ENCODE measurements at places on chromosomes 2 and 18. TPM values are rescaled to one million over a fixed set of nuclear protein-coding genes. Genes with fewer than 3 reads are reported as not detected.
A peak's percentile ranks its signal among the peaks of the same experiment; 100 is the strongest.

GRCh38 chr2:195768431-195768830, 111.4 kb downstream of the SLC39A10 start:
- no peaks in the 10 kb centered on the region for H3K27me3 ChIP-seq
- no peak overlapping the region for H3K4me3 ChIP-seq
- peaks cover 10% of the 10 kb centered on the region for H3K36me3 ChIP-seq
- H3K4me1 ChIP-seq: no peaks in the 10 kb centered on the region
- H3K27ac ChIP-seq: no peak overlapping the region

Gene DSG1
- not detected for total RNA-seq

Gene CNTNAP5
- total RNA-seq: 1.1 TPM

- peaks cover 56% of the 10 kb centered on the region for H3K4me1 ChIP-seq
- H3K27ac ChIP-seq: peak overlapping the region; percentile 92
- H3K27me3 ChIP-seq: no peaks in the 10 kb centered on the region
- no peaks in the 10 kb centered on the region for H3K36me3 ChIP-seq
- no peak for DNase-seq
- peak overlapping the region; percentile 97 for H3K4me3 ChIP-seq
These were observed 5.2 kb upstream of the SPRED2 start for GRCh38 chr2:65437392-65438135.

- H3K27ac ChIP-seq: peak overlapping the region; percentile 53
- H3K27me3 ChIP-seq: no peaks in the 10 kb centered on the region
- H3K4me1 ChIP-seq: peaks cover 43% of the 10 kb centered on the region
- H3K4me3 ChIP-seq: peak overlapping the region; percentile 5
- no peaks in the 10 kb centered on the region for H3K36me3 ChIP-seq
These were observed 274.8 kb downstream of the SS18 start for GRCh38 chr18:25815659-25816058.

- peaks cover 65% of the 10 kb centered on the region for H3K27me3 ChIP-seq
- peaks cover 12% of the 10 kb centered on the region for H3K4me1 ChIP-seq
- DNase-seq: peak; percentile 46
- H3K4me3 ChIP-seq: peak overlapping the region; percentile 58
These were observed 3.5 kb upstream of the SLC9A2 start for GRCh38 chr2:102615620-102616436.

Gene DNAJC5G
- not detected for total RNA-seq

Gene CHN1
- 58.7 TPM for total RNA-seq

- DNase-seq: no peak
- no peaks in the 10 kb centered on the region for H3K27me3 ChIP-seq
- peak overlapping the region; percentile 43 for H3K27ac ChIP-seq
- no peaks in the 10 kb centered on the region for H3K36me3 ChIP-seq
- no peaks in the 10 kb centered on the region for H3K4me1 ChIP-seq
These were observed 1.4 kb downstream of the GPR35 start for GRCh38 chr2:240626531-240627300.

Gene PLGLB1
- 4.6 TPM for total RNA-seq

GRCh38 chr2:189579585-189580186, 900 bp downstream of the SLC40A1 start:
- H3K27me3 ChIP-seq: peaks cover 67% of the 10 kb centered on the region
- no peak overlapping the region for H3K27ac ChIP-seq
- no peak for DNase-seq
- H3K4me1 ChIP-seq: peaks cover 16% of the 10 kb centered on the region
- no peaks in the 10 kb centered on the region for H3K36me3 ChIP-seq

DNA sequence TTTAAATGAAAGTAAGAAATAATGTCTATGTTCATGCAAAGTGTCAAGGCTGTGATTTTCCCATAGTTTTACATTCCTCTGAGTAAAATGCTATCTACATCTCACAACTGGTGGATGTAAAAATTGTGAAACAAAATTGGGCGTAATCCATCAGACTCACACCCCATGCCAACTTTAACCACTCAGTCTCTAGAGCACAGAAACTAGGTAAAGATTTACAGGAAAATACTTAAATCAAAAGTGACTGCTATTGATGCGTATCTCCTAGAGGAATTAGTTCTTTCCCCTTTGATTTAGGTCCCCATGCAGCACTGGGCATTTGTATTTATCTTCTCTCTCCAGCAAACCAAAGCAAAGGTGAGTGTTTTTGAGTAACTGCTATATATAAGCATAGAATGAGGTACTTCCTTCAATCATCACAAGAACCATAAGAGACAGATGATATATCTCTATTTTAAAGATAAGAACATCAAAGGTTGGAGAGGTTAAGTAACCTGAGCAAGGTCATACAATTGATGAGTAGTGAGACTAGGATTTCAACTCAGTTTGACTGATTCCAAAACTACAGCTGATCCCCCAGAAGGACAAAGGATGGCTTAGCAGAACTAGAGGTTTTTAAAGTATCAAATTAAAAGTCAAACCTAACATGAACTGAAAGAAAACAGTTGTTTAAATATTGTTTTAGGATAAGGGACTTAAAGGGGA, 594.0 kb upstream of the ACVR2A start:
- no peak overlapping the region for H3K4me3 ChIP-seq
- no peaks in the 10 kb centered on the region for H3K27me3 ChIP-seq
- peaks cover 4% of the 10 kb centered on the region for H3K4me1 ChIP-seq
- peaks cover 4% of the 10 kb centered on the region for H3K36me3 ChIP-seq
- no peak overlapping the region for H3K27ac ChIP-seq
- DNase-seq: no peak

Gene CCDC74B
- total RNA-seq: 13.9 TPM

Gene REG1B
- total RNA-seq: not detected

DNA sequence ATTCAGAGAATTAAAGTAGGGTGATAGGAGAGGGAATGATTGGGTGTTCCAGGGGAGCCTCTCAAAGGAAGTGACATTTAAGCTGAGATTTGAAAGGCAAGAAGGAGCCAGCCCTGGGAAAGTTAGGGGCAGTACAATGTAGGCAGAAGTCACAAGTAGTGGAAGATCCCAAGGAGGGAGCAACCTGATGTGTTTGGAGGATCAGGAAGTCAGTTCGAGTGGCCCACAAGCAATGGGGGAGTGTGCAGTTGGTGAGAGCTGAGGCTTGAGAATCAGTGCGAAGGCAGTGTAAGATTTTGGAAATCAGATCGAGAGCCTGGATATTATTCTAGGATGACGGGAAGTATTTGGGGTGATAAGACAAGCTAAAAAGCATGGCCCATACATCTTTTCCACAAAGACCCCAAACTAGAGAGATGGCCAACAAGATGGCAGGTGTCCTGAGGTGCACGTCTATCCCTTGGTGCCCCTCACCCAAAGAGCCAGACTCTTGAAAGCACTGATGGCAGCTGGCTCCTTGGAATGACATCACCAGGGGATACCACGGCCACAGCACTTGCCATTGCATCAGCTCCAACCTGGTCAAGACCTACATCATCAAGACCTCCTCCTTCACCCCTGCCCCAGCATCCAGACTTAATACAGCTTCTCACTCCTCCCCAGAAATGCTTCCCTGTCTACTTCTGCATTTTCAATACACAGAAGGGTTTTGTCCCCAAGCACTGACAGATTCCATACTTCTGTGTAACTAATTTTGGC, 127.3 kb downstream of the BCL2 start:
- no peaks in the 10 kb centered on the region for H3K27me3 ChIP-seq
- H3K36me3 ChIP-seq: no peaks in the 10 kb centered on the region
- peaks cover 3% of the 10 kb centered on the region for H3K4me1 ChIP-seq
- no peak for DNase-seq
- no peak overlapping the region for H3K27ac ChIP-seq

- H3K27ac ChIP-seq: no peak overlapping the region
- H3K27me3 ChIP-seq: no peaks in the 10 kb centered on the region
- no peak for DNase-seq
These were observed 36.2 kb downstream of the ASB1 start for GRCh38 chr2:238462782-238463396.

Gene CROCC2
- not detected for total RNA-seq

DNA sequence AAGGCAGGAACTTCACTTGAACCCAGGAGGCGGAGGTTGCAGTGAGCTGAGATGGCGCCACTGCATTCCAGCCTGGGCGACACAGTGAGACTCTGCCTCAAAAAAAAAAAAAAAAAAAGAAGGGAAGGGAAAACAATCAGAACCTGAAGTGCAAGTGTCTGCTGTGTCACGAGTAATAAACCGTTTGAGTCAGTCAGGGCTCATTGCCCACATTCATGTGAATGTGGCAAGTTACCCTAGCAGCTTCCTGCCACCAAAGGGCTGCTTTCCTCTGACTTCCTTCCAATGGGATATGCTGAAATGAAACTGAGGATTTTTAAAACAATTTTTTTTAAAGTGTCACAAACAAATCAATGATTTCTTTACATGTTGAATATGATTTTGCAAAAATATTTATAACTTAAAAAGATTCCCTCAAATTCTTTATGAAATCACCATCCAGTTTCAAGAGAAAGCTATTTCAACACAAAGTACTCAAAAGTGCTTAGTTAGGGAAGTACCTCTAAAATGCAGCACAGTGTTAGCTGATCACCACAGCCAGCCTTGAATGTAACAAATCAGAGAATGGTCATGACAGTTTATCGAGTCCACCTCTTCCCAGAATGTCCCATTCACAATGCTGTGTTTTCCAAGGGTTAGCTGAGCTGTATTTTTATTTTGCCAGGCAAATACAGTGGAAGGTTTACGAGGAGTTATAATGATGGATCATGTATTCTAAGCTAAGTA, 36.4 kb downstream of the WDSUB1 start:
- H3K27ac ChIP-seq: no peak overlapping the region
- H3K4me1 ChIP-seq: no peaks in the 10 kb centered on the region
- DNase-seq: no peak
- H3K36me3 ChIP-seq: peaks cover 29% of the 10 kb centered on the region
- H3K27me3 ChIP-seq: no peaks in the 10 kb centered on the region

Gene FBXO48
- total RNA-seq: 1.6 TPM

- no peak overlapping the region for H3K4me3 ChIP-seq
- DNase-seq: no peak
- no peaks in the 10 kb centered on the region for H3K36me3 ChIP-seq
- no peaks in the 10 kb centered on the region for H3K27me3 ChIP-seq
These were observed 24.6 kb upstream of the SLC35F6 start for GRCh38 chr2:26739514-26739913.

DNA sequence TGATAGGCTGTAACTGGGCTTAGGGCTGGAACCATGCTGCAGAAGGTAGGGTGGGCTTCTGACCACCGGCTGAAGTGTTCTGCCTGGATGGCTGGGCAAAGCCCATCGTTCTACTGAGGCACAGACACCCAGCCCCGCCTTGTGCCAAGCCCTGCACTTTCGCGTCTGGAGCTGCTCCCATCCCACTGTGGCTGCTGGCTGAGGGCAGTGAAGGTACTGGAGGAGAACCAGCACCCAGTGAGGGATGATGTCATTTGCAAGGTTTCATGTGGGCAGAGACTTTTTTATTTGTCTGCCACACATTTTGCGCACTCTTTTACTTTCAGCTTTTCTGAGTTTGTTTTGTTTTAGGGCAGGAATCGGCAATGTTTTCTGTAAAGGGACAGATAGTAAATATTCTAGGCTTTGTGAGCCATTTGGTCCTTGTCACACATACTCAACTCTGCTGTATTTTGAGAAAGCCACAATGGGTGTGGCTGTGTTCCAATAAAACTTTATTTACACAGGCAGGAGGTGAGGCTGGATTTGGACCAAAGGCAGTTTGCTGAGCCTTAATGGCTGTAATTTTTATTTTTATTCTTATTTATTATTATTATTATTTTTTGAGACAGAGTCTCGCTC, 85.6 kb downstream of the ASB1 start:
- no peak overlapping the region for H3K27ac ChIP-seq
- H3K36me3 ChIP-seq: peaks cover 4% of the 10 kb centered on the region
- DNase-seq: no peak

Gene MAB21L4
- not detected for total RNA-seq

DNA sequence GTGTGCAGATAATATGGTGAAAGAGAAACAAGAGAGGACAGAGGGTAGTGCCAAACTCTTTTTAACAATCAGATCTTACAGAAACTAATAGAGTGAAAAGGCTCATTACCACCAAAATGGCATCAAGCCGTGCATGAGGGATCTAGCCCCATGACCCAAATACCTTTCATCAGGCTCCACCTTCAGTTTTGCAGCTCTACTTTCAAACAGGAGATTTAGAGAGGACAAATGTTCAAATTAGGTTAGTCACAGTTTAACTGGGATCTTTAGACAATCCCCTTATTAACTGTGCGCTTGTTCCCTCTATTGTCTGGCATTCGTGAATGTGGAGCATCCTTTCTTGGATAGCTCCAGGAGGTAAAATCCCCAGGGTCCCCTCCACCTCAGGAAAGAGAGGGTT, 1209.3 kb upstream of the CHAC2 start:
- H3K27ac ChIP-seq: no peak overlapping the region
- no peak overlapping the region for H3K4me3 ChIP-seq
- DNase-seq: no peak
- H3K27me3 ChIP-seq: no peaks in the 10 kb centered on the region

Gene TOGARAM2
- not detected for total RNA-seq

Gene IHH
- not detected for total RNA-seq

GRCh38 chr2:20430461-20431300, 16.2 kb upstream of the RHOB start:
- H3K4me3 ChIP-seq: no peak overlapping the region
- no peak overlapping the region for H3K27ac ChIP-seq
- H3K4me1 ChIP-seq: peaks cover 40% of the 10 kb centered on the region
- H3K36me3 ChIP-seq: no peaks in the 10 kb centered on the region
- H3K27me3 ChIP-seq: no peaks in the 10 kb centered on the region

Data from neural crest cell (in vitro differentiated cells).